Aorta (tissue), 5 donors: ENCODE measurements at places on chromosomes 1 and 21. TPM values are rescaled to one million over a fixed set of nuclear protein-coding genes. Genes with fewer than 3 reads are reported as not detected.

- DNase-seq, result peak; percentile 17
Measured at GRCh38 chr1:54465351-54465811, 59.2 kb upstream of the SSBP3 start.

DNA sequence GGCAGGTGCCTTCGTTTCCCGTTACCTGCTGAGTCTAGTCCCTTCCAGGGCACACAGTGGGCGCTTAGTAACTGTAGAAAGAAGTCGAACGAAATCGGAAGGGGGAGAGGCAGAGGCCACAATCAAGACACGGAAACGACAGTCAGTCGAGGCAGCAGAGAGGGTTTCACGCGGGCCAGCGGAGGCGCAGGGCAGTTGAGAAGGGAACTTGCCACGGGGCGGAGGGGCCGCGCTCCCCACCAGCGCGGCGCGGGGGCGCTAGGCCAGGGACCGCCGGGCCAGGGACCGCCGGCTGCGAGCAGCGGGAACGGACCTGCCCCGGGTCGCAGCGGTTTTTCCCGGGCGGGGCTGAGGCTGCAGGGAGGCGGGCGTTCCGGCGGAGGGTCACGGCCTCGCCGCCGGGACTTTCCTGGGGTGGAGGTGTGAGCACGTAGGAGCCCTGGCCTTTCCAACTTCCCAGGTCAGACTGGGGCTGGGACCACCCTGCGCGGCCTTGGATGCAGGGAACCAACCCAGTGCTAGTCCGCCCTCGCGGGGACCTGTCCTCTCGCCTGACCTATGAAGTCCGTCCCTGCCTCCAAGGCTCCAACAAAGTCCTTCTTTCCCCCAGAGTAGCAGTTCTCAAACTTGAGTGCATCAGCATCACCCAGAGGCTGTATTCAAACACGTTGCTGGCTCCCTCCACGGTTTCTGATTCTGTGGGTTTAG, 150.1 kb upstream of the FGGY start:
- peak; percentile 75 for DNase-seq

DNA sequence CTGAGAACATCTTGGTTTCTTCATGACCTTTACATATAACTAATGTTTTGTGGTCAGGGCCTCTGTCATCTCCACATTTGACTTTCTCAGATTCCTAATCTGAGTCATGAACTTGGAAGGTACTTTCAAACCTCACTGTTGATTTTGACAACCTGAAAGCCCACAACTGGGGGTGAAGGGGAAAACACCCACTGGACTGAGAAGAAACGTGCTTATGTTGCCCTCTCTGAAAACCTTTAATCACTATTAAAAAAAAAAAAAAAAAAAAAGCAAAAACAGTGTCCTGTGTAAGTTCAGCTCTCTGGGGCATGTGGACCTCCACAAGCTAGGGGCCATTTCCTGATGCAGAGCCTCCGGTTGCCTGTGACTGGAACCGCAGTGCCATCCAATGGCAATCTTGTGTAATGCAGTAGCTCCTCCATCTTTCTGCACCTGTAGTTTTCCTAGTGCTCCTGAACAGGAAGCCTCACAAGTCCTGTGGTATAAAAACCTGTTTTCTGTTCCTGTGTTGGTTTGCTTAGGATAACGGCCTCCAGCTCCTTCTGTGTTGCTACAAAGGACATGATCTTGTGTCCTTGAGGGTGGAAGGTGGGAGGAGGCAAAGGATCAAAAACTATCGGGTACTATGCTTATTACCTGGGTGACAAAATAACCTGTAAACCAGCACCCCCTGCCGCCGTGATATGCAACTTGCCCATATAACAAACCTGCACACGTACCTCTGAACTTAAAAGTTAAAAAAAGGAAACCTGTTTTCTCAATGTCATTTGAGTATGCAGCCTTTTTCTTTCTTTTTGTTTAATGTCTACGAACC, 124.5 kb downstream of the ZNF648 start:
- DNase-seq, result no peak

DNA sequence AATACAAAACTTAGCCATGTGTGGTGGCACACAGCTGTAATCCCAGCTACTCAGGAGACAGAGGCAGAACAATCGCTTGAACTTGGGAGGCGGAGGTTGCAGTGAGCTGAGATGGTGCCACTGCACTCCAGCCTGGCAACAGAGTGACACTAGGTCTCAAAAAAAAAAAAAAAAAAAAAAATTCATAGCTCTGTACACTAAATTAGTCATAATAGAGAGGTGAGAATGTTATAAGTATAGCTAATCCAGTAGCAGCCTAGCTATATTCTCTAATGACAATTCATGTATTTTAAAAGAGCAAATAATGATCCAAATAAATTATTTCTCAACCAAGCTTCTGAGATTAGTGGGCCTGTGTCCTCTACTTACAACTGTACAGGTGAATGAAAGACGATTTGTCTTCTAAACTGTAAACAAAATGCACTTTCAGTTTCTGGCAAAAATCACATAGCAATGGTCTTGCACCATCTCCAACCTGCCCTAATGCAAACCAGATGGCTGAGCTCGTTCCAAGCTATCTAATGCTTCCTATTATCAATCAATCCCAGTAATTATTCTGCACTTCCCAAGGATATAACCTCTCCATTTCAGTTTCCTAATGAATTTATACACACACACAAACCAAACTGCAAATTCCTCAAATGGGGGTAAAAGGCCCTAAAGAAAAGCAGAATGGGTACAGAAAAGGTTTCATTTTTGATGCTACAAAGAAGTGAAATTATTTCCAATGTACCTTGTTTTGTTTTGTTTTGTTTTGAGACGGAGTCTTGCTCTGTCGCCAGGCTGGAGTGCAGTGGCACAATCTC, 56.5 kb downstream of the GATAD2B start:
- no peak for DNase-seq

- no peak for DNase-seq
Measured at GRCh38 chr1:178573330-178573729, 60.4 kb downstream of the TEX35 start.

DNA sequence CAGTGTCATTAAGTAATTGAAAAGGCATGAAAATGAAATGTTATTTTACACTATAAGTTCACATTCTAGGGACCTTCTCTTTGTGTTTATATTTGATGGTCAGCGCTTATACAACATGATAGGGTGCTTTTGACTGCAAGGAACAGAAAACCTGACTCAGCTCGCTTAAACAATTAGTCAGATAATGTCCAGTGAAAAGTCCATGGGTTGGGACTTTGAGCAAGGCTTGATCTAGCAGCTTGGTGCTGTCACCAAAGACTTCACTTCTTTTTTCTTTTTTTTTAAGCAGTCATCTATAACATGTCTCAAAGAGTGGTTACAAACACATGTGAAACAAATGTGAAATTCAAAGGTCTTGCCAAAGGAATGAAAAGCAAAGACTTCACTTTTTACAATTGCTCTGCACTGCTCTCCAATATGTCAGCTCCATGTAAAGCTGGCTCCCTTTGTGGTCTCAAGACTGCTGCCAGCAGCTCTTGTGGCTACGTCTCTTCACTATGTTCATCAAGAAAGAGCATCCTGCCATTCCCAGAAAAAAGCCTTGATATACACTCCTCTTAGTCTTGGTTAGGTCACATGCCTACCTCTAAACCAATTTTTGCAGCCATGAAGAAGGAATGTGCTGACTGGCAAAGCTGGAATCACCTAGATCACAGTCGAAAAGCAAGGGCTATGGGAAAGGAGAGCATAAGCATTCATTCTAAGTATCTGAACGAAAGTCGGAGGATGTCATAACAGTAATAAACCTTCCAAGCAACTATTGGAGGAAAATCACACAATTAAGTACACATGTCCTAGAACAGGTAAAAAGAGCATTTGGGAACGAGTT, 15.2 kb downstream of the F3 start:
- no peak for DNase-seq

DNA sequence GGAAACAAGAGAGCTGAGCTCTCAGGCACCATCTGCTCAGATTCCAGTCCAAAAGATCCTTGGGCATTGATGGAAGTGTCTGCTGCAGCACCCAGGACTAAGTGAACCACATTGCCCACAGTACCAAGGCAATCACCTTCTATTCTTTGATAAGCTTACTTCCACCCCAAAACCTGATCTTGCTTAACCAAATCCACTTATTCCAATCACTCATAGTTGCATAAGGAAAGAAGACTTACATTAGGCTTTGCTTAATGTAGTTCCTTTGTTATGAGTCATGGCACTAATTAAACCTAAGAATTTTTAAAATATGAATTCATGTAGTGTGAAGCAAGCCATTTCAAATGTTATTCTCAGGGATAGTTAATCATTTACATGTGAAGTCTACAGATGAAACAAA, 84.5 kb downstream of the UCHL5 start:
- no peak for DNase-seq

GRCh38 chr21:42513985-42514882, 582 bp downstream of the SLC37A1 start:
- peak; percentile 86 for DNase-seq

DNA sequence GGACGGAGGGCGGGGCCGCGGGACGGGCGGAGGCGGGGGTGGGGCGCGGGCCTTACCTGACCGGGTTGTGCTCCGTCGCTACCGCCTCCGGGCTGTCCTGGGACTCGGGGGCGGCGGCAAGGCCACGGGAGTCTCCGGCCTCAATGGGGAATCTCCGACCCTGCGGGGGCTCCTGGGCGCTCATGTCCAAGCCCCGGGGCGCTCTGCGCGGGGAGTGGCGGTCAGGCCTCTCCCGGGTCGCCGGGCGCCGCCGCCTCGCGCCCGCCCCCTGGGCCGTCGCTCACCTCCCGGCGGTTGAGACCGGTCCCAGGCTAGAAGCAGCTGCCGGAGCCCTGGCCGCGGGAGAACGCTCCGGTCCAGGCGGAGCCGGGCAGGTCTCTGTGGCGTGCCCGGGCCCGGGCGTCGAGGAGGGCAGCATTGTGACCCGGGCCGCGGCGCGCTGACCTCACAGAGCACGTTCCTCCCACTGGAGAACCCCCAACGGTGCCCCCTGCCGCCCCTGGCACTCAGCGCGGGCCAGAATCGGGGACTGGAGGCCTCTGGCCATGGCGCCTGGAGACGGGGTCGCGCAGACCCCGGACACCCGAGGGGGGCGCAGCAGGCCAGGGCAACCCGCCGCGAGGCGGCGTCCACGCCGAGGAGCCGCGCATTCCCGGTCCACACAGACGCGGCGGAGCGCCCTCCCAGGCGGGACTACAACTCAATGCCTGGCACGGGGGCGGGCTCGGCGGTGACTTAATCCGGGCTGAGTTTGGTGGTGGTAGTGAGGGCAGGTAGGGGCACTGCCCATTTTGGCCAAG, 411 bp downstream of the FAM229A start:
- peak; percentile 71 for DNase-seq

GRCh38 chr21:36727866-36728265, 29.0 kb downstream of the SIM2 start:
- DNase-seq, result no peak

GRCh38 chr1:152486400-152487006, 24.1 kb upstream of the LCE5A start:
- no peak for DNase-seq

- no peak for DNase-seq
Measured at GRCh38 chr1:78210175-78210574, 164.4 kb downstream of the GIPC2 start.

GRCh38 chr1:45508295-45509151, 8.4 kb downstream of the MMACHC start:
- DNase-seq, result no peak

- DNase-seq, result no peak
Measured at GRCh38 chr1:218939095-218939494, 234.6 kb upstream of the LYPLAL1 start.

DNA sequence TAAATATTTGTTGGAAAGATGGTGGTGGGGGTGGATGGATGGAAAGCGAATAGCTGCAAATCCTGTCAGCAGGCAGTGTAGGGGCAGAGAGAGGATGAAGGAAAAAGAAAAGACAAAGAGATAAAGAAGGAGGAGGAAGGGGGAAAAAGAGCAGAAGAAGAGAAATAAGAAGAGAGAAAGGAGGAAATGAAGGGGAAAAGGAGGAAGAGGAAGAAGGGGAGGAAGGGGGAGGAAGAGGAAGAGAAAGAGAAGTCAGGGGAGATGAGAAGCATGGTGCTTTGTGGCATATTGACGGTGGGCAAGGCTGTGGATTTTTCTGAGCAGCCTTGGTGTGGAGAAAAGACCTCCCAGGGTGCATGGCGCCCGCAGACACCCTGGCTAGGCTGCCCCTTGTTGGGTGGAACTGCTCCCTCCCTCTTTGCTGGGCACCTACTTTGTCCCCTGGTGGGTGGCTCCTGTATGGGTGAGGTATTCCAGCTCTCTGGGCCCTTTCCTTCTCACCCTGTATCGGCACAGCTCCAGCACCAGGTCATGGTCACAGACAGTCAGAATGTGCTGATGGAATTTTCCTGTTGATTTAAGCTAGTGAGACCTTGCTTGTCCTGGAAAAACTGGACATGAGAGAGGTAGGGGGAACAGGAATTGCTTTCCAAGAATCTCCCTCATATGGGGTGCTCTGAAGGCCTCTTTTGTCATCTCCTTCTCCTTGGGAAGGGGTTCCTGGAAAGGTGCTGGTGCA, 45.7 kb upstream of the TLR5 start:
- no peak for DNase-seq

- no peak for DNase-seq
Measured at GRCh38 chr1:151944126-151944856, 35.0 kb upstream of the THEM4 start.

DNA sequence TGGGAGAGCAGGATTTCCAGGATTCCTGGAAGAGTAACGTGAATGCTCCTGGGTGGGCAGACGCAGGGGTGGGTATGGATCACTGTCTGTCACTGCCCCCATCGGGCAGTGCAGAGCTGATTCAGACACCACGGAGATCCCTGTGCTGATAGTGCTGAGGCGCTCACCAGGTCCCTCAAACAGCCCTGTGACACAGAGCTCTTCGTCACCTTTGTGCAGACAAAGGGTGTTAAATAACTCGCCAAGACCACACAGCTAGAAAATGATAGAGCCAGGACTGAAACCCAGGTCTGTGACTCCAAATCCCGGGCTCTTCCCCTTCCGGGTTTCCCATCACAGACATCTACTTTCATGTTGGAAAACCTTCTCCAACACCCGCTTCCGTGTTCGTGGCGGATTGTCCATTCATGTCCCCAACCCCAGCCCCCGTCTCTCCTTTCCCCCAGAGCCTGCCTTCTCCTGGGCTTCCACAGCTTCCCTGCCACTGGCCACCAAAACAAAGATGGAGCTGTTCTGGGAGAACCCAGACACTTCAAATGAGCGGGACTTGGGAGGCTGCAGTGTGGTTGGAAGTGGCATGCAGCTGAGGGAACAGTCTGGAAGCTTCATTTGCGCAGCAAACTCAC, 2.6 kb downstream of the EFHD2 start:
- no peak for DNase-seq

The TFAP2E gene
- total RNA-seq, result 0.71 TPM

The OXCT2 gene
- total RNA-seq, result 1.3 TPM

The FAM131C gene
- total RNA-seq, result 0.26 TPM

The FOXO6 gene
- total RNA-seq, result 1.4 TPM

The MEX3A gene
- total RNA-seq, result 1.6 TPM

The MRAP gene
- total RNA-seq, result not detected

The SPAG17 gene
- total RNA-seq, result 0.06 TPM

The REN gene
- total RNA-seq, result not detected

The CCDC27 gene
- not detected for total RNA-seq

The SLC22A15 gene
- total RNA-seq, result 6.6 TPM

The DENND2D gene
- total RNA-seq, result 12.3 TPM
